Naive thymus-derived CD4-positive, alpha-beta T cell (primary cell): ENCODE measurements at places on chromosomes 16 and 17. TPM values are rescaled to one million over a fixed set of nuclear protein-coding genes. Genes with fewer than 3 reads are reported as not detected.

RUNDC3A gene
- not detected for polyA plus RNA-seq

AOC2 gene
- not detected for polyA plus RNA-seq

TBC1D28 gene
- polyA plus RNA-seq, result not detected

MT1E gene
- polyA plus RNA-seq, result 5.2 TPM

DNA sequence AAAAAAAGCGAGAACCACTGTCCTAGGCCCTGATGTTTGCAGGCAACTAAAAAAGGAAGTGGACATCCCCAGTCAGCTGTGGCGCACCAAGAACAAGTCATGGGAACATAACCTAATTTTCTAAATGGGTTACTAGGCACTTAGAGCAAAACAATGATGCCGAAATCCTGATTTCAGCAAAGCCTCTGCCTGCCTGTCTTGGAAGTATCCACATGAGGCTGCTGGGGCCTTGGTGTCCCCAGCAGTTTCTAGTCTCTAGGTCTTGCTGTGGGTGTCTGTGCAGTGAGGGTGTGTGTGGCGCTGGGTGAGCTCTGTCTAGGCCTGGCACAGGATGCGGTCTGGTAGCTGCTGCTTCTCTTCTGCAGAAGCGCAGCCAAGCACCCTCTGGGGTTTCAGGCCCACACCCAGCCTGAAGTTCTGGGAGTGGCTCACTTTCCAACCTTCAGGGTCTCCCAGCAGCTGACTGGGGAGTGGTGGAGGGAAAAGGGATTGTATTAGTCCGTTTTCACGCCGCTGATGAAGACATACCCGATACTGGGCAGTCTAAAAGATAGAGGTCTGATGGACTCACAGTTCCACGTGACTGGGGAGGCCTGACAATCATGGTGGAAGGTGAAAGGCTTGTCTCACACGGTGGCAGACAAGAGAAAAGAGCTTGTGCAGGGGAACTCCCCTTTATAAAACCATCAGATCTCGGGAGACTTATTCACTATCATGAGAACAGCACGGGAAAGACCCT lies 21.1 kb downstream of the STH start:
- no peak for DNase-seq

DNA sequence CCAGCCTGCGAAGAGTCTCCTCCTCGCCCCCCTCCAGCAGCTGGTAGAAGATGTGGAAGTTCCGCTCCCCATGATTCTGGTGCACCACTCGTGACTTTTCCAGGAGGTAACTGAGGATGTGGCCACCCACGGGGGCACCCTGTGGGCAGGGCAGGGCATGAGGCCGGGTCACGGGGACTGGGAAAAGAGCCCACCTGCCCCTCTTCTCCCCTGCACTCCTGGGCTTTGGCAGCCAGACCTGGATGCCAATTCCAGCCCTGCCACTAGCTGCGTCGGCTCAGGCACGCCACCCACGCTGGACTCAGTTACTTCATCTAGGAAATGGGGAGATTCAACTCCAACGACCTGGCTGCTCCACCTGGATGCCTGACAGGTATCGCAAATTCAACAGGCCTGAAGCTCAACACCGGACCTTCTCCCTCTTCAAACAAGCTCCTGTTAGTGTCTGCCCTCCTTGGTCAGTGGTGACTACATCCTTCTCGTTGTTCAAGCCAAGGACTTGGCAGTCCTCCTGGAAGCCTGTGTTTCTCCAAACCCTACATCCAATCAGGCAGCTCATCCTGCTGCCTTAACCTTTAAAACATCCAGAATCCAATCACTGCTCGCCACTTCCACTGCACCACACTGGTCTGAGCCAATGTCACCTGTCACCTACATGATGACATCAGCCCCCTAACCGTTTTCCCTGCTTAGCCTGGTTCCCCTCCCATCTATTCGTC lies 11.6 kb downstream of the MYO1C start:
- DNase-seq, result no peak

GRCh38 chr16:72609933-72610332 lies 438.0 kb upstream of the PMFBP1 start:
- no peak for DNase-seq

GRCh38 chr17:42266918-42267766 lies 9.0 kb downstream of the STAT5B start:
- peak; percentile 43 for DNase-seq
